ENCODE measurements at places on chromosomes 13 and 19.

GRCh38 chr19:49210108-49210900, 52.7 kb downstream of the TRPM4 start:
- peak; percentile 52 for DNase-seq

DNA sequence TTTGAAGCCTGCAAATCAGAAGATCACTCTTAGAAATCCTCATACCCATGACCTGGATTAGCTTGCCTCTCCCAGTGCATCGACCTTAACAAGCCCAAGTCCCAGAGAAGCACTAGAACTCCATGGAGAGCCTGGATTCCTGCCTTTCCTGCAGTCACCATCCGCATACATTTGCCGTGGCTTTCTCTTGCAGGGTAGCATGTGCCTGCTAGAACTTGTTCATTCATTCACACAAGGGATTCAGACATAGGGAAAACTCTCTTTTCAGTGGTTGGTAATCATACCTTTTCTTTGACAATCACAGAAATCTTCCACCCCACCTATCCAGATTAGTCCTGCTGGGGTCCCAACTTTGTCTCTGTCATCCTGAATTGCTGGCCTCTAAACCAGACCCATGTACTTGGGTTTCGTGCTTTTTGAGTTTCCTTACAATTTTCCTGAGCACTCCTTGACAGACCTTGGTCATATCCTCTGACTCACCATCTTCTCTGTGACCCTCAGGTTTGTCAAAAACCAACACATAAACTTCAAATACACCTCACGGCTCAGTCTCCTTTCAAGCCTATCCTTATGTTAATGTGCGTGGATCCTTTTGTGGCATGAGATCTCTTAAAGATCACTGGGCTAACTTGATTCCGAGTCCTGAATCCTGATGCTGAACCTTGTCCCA, 355.0 kb downstream of the MYO16 start:
- no peak for DNase-seq

GRCh38 chr19:7522923-7523667, 671 bp downstream of the MCOLN1 start:
- DNase-seq, result no peak

- no peak for DNase-seq
Observed at GRCh38 chr13:35549481-35549880, 73.0 kb upstream of the MAB21L1 start.

- no peak for DNase-seq
Observed at GRCh38 chr19:49447485-49448431, 3.9 kb downstream of the PIH1D1 start.

Measured in hematopoietic multipotent progenitor cell (in vitro differentiated cells).